ENCODE measurements at places on chromosomes 13 and 19. TPM values are rescaled to one million over a fixed set of nuclear protein-coding genes. Genes with fewer than 3 reads are reported as not detected.

- DNase-seq, result no peak
Measured at GRCh38 chr19:8057545-8058270, 5.1 kb downstream of the CCL25 start.

GRCh38 chr19:7295912-7296536 is 1.8 kb upstream of the INSR start:
- DNase-seq, result no peak

- no peak for DNase-seq
Measured at GRCh38 chr13:48853728-48854102, 122.0 kb upstream of the FNDC3A start.

GRCh38 chr19:23901360-23901759 is 13.3 kb upstream of the ZNF726 start:
- DNase-seq, result no peak

The AKT2 gene
- 51.9 TPM for total RNA-seq

DNA sequence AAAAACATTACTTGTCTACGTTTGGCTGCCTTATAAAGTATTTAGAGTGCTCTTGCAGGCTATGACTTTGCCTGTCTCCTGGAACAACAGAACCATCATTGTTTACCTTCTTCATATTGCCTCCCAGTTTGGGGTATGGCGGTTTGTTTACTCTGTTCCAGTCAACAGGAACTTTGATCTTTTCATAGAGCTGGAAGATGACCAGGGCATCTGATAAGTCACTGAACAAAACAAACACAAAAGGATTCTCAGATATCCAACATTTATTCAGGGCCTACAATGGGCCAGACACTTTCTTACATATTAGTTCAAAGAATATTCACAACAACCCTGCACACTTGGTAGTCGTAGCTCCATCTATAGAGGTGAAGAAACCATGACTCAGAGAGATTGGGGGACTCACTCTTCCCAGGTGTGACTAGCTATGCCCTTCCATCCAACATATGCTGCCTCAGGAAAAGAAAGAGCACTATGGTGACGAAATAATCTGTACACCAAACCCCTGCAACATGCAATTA is 38.4 kb upstream of the CPB2 start:
- DNase-seq, result no peak

DNA sequence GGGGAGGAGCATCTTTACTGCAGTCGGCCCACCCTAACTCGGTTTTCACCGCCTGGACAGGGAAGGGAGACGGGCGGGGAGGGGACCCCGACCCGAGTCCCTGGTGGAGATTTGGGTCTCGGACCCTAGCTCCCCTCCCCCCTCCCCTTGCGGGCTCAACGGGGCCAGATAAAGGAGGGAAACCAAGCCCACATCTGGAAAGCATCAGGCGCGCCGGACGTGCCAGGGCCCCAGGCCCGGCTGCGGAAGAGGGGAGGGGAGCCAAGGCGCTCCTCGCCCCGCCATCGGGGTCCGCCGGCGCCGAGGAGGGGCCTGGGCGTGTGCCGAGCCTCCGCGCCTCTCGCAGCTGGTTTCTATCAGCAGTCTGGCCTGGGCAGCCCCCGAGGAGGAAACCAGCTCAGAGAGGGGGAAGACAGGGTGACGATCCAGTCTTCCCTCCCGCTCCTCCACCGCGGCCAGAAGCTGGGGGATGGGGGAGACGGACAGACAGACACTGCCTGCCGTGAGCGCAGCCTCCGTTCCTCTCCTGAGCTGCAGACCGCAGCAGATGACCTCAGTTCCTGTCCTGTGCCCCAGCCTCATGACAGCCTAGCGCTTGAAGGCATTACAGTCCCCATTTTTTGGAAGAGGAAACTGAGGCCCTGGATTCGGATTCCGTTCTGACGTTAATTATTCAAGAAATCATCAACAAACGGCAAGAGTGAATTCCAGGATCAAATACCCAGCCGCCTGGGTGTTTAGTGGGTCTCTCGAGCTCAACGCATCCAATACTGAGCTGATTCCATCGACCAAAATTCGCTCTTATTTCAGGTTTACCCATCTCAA is 3.6 kb upstream of the GNG8 start:
- DNase-seq, result no peak

GRCh38 chr13:86020351-86021002 is 221.3 kb upstream of the SLITRK6 start:
- DNase-seq, result no peak

DNA sequence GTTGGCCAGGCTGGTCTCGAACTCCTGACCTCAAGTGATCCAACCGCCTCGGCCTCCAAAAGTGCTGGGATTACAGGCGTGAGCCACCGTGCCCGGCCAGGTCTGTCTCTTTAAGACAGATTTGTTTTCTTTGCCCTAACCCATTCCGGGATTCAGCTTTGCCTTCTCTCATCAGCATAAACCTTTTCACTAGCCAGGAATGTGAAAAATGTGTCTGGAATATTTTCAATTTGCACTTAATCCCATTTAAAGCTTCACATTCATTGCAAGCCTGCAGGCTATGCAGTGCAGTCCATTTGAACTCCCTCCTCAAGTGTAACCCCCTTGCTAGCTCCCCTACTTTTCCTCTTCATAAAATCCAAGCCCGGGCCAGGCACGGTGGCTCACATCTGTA is 880 bp upstream of the TMEM160 start:
- DNase-seq, result no peak

DNA sequence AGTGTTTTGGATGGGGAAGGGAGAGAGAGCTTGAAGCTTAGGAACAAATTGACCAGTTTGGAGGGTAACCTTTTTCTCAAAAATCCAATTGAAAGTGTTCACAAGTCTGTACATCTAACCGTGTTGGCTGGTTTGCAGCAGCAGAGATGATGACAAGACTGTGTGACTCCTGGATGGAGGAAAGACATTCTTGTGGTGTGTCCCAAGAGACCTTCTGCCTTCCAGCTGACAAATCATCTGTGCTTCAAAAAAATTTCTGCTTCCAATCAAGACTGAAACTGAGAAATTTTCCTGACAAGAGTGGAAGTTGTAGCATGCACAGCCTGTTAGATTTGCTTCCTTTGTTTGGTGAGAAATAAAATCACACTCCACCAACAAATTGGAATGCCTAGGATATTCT is 56.2 kb downstream of the LACC1 start:
- DNase-seq, result no peak

The CASP14 gene
- not detected for total RNA-seq

The ACER1 gene
- not detected for total RNA-seq

GRCh38 chr13:100559886-100560285 is 28.7 kb downstream of the GGACT start:
- DNase-seq, result no peak

The MEIOSIN gene
- total RNA-seq, result not detected

GRCh38 chr13:31595563-31595962 is 143.8 kb upstream of the RXFP2 start:
- DNase-seq, result no peak

DNA sequence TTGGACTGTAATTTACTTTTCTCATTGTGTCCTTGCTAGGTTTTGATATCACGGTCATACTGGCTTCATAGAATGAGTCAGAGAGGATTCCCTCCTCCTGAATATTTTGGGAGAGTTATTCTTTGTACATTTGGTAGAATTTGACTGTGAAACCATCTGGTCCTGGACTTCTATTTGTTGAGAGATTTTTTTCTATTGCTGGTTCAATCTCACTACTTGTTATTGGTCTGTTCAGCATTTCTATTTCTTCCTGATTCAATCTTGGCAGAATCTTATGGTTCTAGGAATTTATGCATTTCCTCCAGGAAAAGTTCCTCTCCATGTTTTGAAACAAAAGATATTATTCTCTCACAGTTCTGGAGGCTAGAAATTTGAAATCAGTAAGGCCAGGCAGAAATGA is 4.9 kb upstream of the CD33 start:
- no peak for DNase-seq

- DNase-seq, result no peak
Measured at GRCh38 chr19:14487370-14488125, 8.4 kb downstream of the GIPC1 start.

Measured in pancreas (tissue), 10 donors.